ENCODE measurements at places on chromosomes 7 and 10.
A peak's percentile ranks its signal among the peaks of the same experiment; 100 is the strongest.

GRCh38 chr10:57654856-57655255 lies 612.8 kb downstream of the IPMK start:
- DNase-seq, result no peak

GRCh38 chr10:89346405-89347254 lies 18.8 kb downstream of the IFIT3 start:
- DNase-seq, result peak; percentile 91

DNA sequence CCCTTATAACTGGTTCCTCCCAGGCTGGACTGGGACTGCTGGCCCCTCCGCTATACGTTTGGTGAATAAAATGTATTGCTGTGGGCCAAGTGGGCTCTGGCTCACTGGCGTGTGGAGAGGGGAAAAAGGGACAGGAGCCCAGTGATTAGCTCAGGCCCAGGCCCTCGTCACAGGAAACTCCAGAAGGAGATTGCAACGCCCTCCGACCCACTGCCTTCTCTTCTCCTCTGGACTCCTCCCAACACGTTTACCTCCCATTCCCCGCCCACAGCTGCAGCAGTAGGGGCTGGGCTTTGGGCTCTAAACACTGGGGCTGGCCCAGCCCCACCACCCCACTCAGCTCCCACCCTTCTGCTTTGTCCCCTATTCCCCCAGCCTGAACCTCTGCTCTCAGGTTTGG lies 173.9 kb downstream of the NEURL1 start:
- DNase-seq, result peak; percentile 89

- no peak for DNase-seq
Measured at GRCh38 chr10:11871466-11871865, 48.3 kb downstream of the PROSER2 start.

GRCh38 chr10:109902992-109903947 lies 20.0 kb downstream of the XPNPEP1 start:
- peak; percentile 80 for DNase-seq

- no peak for DNase-seq
Measured at GRCh38 chr7:80773787-80774508, 135.5 kb downstream of the CD36 start.

Measured in inflammatory macrophage treated with lipopolysaccharide for 1 hour (primary cell).